Stimulated activated CD4-positive, alpha-beta T cell treated with anti-CD3 and anti-CD28 coated beads, Interleukin-2, amount 100 ng/mL, for 24 hours (primary cell): ENCODE measurements at places on chromosomes 4 and X.

DNA sequence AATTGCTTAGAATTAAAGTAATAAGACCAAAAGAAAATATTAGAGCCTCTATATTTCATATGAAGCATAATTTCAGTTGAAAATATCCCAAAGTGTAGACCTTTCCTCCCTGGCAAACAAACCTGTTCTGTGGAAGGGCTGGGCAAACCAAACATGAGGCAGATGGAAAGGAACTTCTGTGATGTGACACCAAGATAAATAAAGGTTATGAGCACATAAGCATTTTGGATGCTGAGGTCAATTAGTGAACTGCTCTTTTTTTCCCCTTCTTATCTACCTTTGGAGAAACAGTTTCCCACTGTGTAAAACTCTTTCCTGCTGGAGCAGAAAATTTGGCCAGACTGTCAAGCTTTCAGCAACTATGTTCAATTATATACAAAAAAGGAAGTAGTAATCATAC lies 109.6 kb upstream of the STIM2 start:
- no peak for DNase-seq

DNA sequence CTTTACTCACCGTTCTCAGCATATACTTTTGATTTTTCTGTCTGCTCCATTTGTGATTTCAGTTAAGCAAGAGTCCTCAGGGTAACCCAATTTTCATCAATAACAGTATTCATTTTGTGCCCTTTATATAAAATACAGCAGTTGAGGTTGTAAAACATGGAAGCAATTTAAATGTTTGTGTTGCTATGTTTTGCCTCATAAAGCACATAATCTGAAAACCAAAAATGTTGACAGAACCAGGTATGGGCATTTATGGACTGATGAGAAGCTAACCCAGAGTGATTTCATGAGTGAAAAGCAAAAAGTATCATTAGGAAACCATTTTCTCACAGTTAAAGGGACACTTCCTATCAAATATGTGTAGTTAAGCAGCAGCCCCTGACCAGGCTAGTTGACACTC lies at the start of gene ASIC5:
ASIC5 (minus strand) TSS at position 101 of the 400 bp plus-strand sequence; CDS start at position 50, 51 bp downstream.
- DNase-seq = no peak

- DNase-seq = no peak
Observed at GRCh38 chr4:33072298-33073089, 2352.3 kb downstream of the PCDH7 start.

GRCh38 chr4:44237643-44238042 lies 211.0 kb downstream of the KCTD8 start:
- DNase-seq = no peak

DNA sequence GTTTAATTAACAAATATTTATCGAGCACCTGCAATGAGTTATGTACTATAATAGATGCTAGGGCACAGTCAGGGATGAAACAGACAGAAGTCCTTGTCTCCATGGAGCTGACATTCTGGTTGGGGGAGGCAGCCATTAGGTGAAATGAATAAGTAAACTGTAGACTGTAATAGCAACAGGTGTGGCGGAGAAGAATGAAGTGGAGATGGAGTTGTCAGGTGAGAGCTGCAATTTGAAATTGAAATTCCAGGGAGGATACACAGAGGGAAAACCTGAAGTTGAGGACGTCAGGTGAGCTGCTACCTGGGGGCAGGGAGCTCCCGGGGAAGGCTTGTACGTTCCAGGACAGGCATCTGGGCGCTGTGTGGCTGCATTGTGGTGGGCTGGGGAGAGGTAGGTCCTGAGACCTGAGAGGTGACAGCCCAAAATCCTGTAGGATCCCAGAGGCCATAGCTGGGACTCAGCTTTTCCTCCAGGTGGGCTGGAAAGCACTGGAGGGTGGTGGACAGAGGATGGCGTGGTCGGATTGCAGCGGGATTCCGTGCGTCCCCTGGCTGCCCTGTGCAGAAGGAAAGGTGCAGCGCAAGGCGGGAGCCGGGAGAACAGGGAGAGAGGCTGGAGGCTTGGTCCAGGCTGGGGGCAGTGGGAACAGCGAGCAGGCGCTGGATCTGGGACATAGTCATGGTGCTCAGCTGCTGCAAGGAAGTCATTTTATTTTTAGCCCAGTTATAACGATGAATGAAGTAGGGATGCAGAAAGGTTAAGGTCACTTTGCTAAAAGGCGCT lies 24.8 kb downstream of the CYTL1 start:
- no peak for DNase-seq

DNA sequence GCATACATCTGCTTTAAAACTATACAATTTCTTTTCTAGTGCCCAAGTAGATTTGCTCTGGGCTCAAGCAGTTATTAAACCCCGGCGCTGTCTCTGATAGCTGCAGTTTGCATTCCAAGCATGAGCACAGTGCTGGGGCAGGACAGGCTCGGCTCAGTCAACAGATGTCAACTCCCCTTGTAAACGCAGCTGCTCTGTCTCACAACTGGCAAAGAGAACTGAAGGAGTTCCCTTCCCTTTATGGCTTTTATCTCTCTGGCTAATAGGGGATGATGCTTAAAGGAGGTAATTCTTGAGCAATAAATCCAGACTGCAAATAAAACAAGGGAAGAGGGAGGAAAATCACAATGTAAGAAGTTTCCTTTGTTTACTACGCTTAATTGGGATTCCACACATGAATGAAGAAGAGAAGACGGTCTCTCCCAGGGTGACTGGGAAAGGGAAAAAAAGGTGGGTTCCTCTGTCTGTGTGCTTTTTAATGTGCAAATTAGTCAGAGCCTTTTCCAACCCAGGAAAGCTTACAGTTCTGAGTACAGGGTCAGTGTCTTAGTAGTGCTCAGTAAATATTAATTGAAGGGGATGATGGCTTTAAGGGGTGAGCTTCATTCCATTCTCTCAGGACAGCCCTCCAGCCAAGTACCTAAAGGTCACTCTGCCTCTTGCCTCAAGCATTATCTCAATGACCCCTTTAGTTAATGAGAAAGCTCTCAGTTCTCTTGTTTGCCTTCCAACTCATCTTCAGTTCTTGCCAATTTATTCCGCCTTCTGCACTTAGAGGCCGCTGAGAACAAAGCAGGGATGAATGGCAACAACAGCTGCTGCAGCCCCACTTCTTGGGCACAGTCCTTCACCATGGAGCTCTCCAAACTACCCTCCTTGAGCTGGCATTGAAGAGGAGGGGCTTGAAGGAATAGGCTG lies 155.7 kb upstream of the JADE1 start:
- no peak for DNase-seq

GRCh38 chr4:1293531-1293941 lies 3.8 kb downstream of the MAEA start:
- no peak for DNase-seq

GRCh38 chr4:743463-744211 lies 38.0 kb downstream of the PCGF3 start:
- DNase-seq = no peak

DNA sequence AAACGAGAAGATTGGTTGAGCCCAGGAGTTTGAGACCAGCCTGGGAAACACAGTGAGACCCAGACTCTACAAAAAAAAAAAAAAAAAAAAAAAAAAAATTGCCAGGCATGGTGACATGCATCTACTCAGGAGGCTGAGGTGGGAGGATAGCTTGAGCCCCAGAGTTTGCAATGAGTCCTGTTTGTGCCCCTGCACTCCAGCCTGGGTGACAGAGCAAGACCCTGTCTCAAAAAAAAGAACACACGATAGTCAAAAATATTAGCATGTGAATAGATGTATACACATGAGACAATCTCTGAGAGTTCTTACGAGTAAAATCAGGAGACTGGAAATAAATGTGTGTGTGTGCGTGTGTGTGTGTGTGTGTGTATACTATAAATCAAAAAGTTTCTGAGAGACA lies 966.3 kb downstream of the FSTL5 start:
- DNase-seq = no peak

GRCh38 chrX:119682019-119682989 lies 10.7 kb downstream of the SEPTIN6 start:
- no peak for DNase-seq

- DNase-seq = no peak
Observed at GRCh38 chrX:150926791-150927190, 28.3 kb upstream of the CD99L2 start.

GRCh38 chr4:113832803-113833202 lies 71.3 kb upstream of the CAMK2D start:
- no peak for DNase-seq
